ENCODE measurements at places on chromosomes 1 and 21.

DNA sequence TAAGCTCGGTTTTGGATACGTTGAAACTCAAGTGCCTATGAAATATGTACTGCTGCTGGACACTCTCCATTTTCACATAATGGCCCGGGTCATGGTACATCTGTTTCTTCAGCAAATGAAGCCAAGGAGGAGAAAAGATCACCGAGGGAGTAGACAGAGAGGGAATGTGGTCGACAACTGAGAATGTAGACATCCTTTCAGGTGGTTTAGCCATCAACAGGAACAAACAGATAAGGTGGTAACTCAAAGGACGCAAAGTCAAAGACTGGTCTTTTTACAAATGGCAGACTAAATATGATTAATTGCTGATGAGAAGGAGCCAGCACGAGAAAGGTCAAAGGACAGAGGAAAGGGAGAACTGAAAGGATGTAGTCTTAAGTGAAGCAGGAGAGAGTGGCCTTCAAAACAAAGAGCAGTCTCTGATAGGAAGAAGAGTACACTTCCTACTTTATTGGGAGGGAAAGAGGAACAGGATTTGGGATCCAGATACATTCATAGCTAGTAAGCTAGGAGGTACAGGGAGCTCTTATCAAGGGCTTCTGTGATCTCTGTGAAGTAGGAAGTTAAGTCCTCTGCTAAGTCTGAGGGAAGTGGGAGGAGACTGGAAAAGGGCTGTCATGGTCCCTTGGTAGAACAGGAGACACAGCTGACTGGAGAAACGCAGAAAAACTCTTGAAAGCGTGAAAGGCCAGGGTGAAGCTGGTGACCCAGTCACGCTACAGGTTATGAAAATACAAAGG is 28.3 kb downstream of the NUP133 start:
- H3K27me3 ChIP-seq, result no peaks in the 10 kb centered on the region
- no peak for DNase-seq
- no peak overlapping the region for H3K4me3 ChIP-seq
- peaks cover 84% of the 10 kb centered on the region for H3K36me3 ChIP-seq
- H3K4me1 ChIP-seq, result no peaks in the 10 kb centered on the region

- no peak within 1 kb of the TSS for H3K27ac ChIP-seq
- H3K4me1 ChIP-seq, result peaks cover 8% of the 10 kb centered on the region
Observed at GRCh38 chr1:169711469-169712308, at the start of gene SELL. TSS of gene SELL (minus strand) at chr1:169711620. CDS start at chr1:169711498, 122 bp downstream.

- peaks cover 19% of the 10 kb centered on the region for H3K4me1 ChIP-seq
- H3K27ac ChIP-seq, result no peak overlapping the region
- peak; percentile 33 for DNase-seq
- H3K4me3 ChIP-seq, result no peak overlapping the region
- H3K36me3 ChIP-seq, result no peaks in the 10 kb centered on the region
Observed at GRCh38 chr1:30903343-30904034, 5.1 kb downstream of the SDC3 start.

GRCh38 chr1:30807318-30808066 is 49.9 kb upstream of the LAPTM5 start:
- no peak overlapping the region for H3K4me3 ChIP-seq
- no peak for DNase-seq
- peaks cover 34% of the 10 kb centered on the region for H3K27me3 ChIP-seq
- no peak overlapping the region for H3K27ac ChIP-seq
- no peaks in the 10 kb centered on the region for H3K36me3 ChIP-seq
- peaks cover 6% of the 10 kb centered on the region for H3K4me1 ChIP-seq

GRCh38 chr1:26351590-26352337 is 2.2 kb downstream of the CRYBG2 start:
- no peaks in the 10 kb centered on the region for H3K36me3 ChIP-seq
- peak overlapping the region; percentile 67 for H3K27ac ChIP-seq
- peaks cover 53% of the 10 kb centered on the region for H3K4me1 ChIP-seq
- peaks cover 5% of the 10 kb centered on the region for H3K27me3 ChIP-seq

DNA sequence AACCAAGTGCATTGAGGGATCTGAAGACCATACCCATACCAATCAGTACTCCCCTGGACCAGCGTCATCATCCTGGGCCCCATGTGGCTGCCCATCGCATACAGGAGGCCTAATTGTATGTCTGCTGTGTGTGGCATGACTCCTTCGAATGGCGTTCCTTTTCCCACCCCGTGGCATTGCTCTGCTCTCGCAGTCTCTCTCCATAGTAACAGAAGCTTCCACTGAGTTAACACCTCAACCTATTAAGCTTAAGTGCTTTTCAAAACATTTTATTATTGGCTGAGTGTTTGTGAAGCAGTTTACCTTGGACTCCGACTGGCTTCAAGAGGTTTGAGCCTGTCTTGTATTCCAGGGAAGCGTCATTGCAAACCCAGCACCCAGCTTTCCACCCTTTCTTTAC is 187.1 kb upstream of the LMO4 start:
- DNase-seq, result no peak
- H3K27me3 ChIP-seq, result no peaks in the 10 kb centered on the region
- H3K4me3 ChIP-seq, result no peak overlapping the region
- H3K27ac ChIP-seq, result no peak overlapping the region

DNA sequence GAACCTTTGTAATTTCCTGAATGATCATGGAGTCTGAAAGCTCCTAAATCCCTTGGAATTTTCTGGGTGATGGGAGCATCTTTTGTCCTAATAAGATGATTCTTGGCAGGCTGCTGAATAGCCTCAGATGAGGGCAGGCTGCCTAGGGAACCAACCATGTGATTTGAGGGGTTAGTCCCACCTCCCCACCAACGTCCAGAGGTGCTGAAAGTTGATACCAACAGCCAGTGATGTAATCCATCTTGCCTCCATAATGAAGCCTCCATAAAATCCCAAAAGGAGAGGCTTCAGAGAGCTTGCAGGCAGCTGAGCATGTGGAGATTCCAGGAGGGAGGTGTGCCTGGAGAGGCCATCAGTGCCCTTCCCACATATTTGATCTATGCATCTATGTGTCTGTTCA is 43.7 kb downstream of the GTF2B start:
- no peak for DNase-seq
- H3K36me3 ChIP-seq, result peaks cover 14% of the 10 kb centered on the region
- H3K27me3 ChIP-seq, result no peaks in the 10 kb centered on the region
- no peaks in the 10 kb centered on the region for H3K4me1 ChIP-seq

GRCh38 chr1:36867575-36867974 is 166.7 kb downstream of the GRIK3 start:
- H3K27me3 ChIP-seq, result peaks cover 25% of the 10 kb centered on the region
- DNase-seq, result no peak
- no peak overlapping the region for H3K27ac ChIP-seq
- H3K4me1 ChIP-seq, result no peaks in the 10 kb centered on the region
- no peak overlapping the region for H3K4me3 ChIP-seq

DNA sequence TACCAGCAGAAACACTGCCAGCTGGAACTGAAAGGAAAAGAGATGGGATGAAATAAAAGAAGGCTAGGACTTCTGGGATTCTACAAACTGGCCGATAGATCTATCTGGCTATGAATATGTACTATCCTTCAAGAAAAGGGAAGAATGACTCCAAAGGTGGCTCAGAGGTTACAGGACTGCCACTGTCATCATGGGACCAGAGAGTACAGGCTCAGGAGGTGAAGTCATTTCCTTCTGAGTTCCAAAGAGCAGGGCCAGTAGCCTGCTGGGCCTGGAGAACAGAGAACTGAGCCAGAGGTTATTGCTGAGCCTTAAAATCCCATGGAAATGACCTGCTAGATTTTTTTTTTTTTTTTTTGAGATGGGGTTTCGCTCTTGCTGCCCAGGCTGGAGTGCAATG is 27.6 kb downstream of the ZNF496 start:
- no peak overlapping the region for H3K27ac ChIP-seq
- no peak overlapping the region for H3K4me3 ChIP-seq
- H3K4me1 ChIP-seq, result no peaks in the 10 kb centered on the region
- peaks cover 92% of the 10 kb centered on the region for H3K36me3 ChIP-seq
- no peak for DNase-seq

DNA sequence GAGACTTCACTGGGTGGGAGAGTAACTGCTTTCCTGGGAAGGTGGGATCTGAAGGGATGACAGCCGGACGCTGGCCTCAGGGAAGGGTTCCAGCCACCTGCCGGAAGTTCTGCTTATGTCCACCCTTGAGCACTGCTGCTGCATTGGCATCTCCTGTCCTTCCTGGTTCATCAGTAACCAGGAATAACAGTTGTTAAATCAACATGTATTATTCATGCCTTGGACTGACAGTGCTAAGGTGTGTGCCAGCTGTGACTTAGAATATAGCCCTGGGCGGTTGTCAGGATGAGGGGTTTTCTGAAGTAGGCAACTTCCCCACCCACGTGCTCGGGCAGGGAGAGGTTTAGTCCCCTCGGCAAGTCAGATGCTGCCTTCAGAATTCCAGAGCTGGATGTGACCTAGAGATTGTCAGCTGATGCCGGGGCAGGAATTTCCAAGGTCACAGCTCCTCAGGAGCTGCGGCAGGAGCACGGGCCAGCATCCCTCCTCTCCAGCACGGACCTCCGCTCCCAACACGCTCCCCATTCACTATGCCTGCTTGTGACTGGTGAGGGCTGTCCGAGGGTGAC is 17.9 kb downstream of the CLDN14 start:
- H3K36me3 ChIP-seq, result no peaks in the 10 kb centered on the region
- H3K4me1 ChIP-seq, result no peaks in the 10 kb centered on the region
- H3K27ac ChIP-seq, result no peak overlapping the region
- H3K27me3 ChIP-seq, result peaks cover 14% of the 10 kb centered on the region
- no peak overlapping the region for H3K4me3 ChIP-seq

DNA sequence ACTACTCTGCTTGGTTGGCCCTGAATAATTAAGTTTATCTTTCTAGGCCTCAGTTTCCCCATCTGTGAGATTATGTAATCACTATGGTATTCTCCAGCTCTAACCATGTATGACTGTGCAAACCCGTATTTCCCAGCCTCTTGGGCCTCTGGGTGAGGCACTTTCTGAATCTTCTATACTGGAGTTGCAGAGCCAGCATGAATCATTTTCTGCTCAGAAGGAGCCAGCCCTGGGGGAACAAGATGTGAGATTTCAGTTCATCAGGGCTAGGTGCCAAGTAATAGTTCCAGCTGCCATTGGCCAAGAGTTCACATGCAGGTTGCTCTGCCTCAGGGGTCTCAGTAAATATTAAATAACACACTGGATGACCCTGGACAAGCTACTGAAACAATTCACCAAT is 47.7 kb upstream of the USP24 start:
- H3K4me1 ChIP-seq, result no peaks in the 10 kb centered on the region
- no peak overlapping the region for H3K4me3 ChIP-seq
- H3K27me3 ChIP-seq, result no peaks in the 10 kb centered on the region
- H3K27ac ChIP-seq, result no peak overlapping the region
- H3K36me3 ChIP-seq, result no peaks in the 10 kb centered on the region
- no peak for DNase-seq

GRCh38 chr21:39004634-39005501 is 178.4 kb downstream of the PSMG1 start:
- no peaks in the 10 kb centered on the region for H3K27me3 ChIP-seq
- no peaks in the 10 kb centered on the region for H3K36me3 ChIP-seq
- H3K27ac ChIP-seq, result peak overlapping the region; percentile 78
- peaks cover 46% of the 10 kb centered on the region for H3K4me1 ChIP-seq
- DNase-seq, result no peak
- H3K4me3 ChIP-seq, result no peak overlapping the region

DNA sequence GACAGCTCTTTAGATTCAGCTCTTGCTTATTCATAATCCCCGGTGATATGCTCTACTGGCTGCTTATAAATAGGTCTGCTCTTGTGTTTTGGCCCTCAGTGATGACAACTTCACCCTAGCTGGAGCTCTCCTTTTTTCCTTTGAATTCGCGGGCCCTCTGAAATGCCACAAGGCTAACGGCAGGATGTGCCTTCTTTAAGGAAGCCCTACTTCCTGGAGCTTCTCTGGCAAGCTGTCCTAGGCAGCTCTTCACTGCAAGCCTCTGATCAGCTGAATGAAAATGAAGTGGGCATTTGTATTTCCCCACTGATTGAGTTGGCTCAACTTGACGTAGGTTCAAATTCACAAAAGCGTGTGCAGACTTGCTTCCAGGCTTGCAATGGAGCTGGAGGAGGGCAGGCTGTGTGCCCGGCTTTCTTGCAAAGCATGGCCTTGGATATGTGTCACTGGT is 22.2 kb downstream of the SGIP1 start:
- no peaks in the 10 kb centered on the region for H3K27me3 ChIP-seq
- no peaks in the 10 kb centered on the region for H3K4me1 ChIP-seq
- no peak overlapping the region for H3K27ac ChIP-seq

- H3K4me1 ChIP-seq, result no peaks in the 10 kb centered on the region
- no peaks in the 10 kb centered on the region for H3K36me3 ChIP-seq
- no peak overlapping the region for H3K4me3 ChIP-seq
- peaks cover 23% of the 10 kb centered on the region for H3K27me3 ChIP-seq
- DNase-seq, result no peak
Observed at GRCh38 chr1:236767276-236767675, 27.8 kb upstream of the MTR start.

- no peak overlapping the region for H3K27ac ChIP-seq
- peaks cover 47% of the 10 kb centered on the region for H3K36me3 ChIP-seq
- no peak for DNase-seq
Observed at GRCh38 chr1:25456502-25456901, 25.8 kb downstream of the MACO1 start.

GRCh38 chr1:9406111-9406510 is 113.4 kb downstream of the SPSB1 start:
- H3K4me3 ChIP-seq, result no peak overlapping the region
- no peak for DNase-seq
- H3K27me3 ChIP-seq, result no peaks in the 10 kb centered on the region
- H3K36me3 ChIP-seq, result no peaks in the 10 kb centered on the region
- no peak overlapping the region for H3K27ac ChIP-seq

- no peak overlapping the region for H3K27ac ChIP-seq
- peaks cover 9% of the 10 kb centered on the region for H3K36me3 ChIP-seq
- peaks cover 52% of the 10 kb centered on the region for H3K4me1 ChIP-seq
- DNase-seq, result no peak
- no peak overlapping the region for H3K4me3 ChIP-seq
Observed at GRCh38 chr1:115648717-115649691, 7.2 kb downstream of the VANGL1 start.

GRCh38 chr1:226069811-226070489 is 7.4 kb downstream of the H3-3A start:
- no peaks in the 10 kb centered on the region for H3K27me3 ChIP-seq
- peaks cover 80% of the 10 kb centered on the region for H3K36me3 ChIP-seq
- H3K4me3 ChIP-seq, result no peak overlapping the region
- no peak overlapping the region for H3K27ac ChIP-seq
- H3K4me1 ChIP-seq, result peaks cover 33% of the 10 kb centered on the region

DNA sequence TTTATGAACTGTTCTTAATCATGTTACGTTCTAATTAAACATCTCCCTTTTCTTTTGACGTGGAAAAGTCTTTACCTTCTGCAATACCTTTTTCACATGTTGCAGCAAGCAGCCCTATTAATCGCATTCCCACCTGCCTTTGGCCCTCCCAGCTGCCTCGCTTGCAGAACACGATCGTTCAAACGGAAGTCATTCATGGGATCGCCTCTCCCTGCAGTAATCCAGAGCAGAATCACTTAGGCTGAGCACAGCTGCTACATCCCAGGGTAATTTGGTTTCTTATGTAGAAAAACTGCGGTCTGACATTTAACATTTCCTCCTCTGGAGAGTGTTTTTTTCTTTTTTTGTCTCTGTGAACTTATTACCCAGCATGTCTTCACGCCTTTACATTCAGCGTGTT is 206.3 kb downstream of the KIF26B start:
- H3K4me1 ChIP-seq, result no peaks in the 10 kb centered on the region
- H3K4me3 ChIP-seq, result no peak overlapping the region
- no peaks in the 10 kb centered on the region for H3K27me3 ChIP-seq
- H3K27ac ChIP-seq, result no peak overlapping the region
- DNase-seq, result no peak
- no peaks in the 10 kb centered on the region for H3K36me3 ChIP-seq

Measured in suprapubic skin (tissue), 4 donors.